ENCODE measurements at places on chromosomes 3 and 15.
A peak's percentile ranks its signal among the peaks of the same experiment; 100 is the strongest.

- DNase-seq: no peak
- H3K4me3 ChIP-seq: no peak overlapping the region
- H3K27ac ChIP-seq: no peak overlapping the region
- peaks cover 16% of the 10 kb centered on the region for H3K27me3 ChIP-seq
- no peaks in the 10 kb centered on the region for H3K4me1 ChIP-seq
These were observed 9.9 kb upstream of the EID1 start for GRCh38 chr15:48868023-48868422.

GRCh38 chr15:48875241-48875960 is 2.5 kb upstream of the EID1 start:
- peaks cover 7% of the 10 kb centered on the region for H3K4me1 ChIP-seq
- no peaks in the 10 kb centered on the region for H3K36me3 ChIP-seq
- H3K27ac ChIP-seq: no peak overlapping the region
- peaks cover 5% of the 10 kb centered on the region for H3K27me3 ChIP-seq

- H3K4me3 ChIP-seq: peak overlapping the region; percentile 71
- H3K27me3 ChIP-seq: no peaks in the 10 kb centered on the region
- H3K4me1 ChIP-seq: peaks cover 36% of the 10 kb centered on the region
- no peaks in the 10 kb centered on the region for H3K36me3 ChIP-seq
- H3K27ac ChIP-seq: peak overlapping the region; percentile 79
- DNase-seq: peak; percentile 36
These were observed 296 bp downstream of the TPRA1 start for GRCh38 chr3:127590282-127590592.

DNA sequence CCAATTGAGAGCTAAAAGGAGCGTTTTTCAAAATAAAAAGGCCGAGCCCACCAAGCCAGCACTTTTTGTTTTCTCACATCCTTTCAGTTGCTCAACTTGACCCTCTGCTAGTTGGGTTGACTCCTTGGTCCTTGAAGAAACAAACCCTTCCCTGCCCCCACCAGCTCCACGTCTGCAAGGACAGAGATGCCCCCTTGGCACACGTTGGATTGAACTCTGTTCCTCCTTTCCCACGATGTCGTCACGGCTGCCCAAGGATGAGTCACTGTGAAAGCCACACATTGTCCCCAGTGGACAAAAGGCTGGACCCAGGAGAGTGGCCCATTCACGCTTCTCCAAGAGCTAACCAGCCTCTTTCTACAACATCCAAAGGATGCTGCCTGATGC is 43.0 kb upstream of the SPATA12 start:
- H3K4me3 ChIP-seq: no peak overlapping the region
- H3K27ac ChIP-seq: no peak overlapping the region
- no peaks in the 10 kb centered on the region for H3K4me1 ChIP-seq
- no peak for DNase-seq
- H3K36me3 ChIP-seq: no peaks in the 10 kb centered on the region

- H3K4me3 ChIP-seq: no peak overlapping the region
- H3K36me3 ChIP-seq: no peaks in the 10 kb centered on the region
- no peaks in the 10 kb centered on the region for H3K4me1 ChIP-seq
- no peak for DNase-seq
- no peak overlapping the region for H3K27ac ChIP-seq
These were observed 433.1 kb upstream of the RBMS3 start for GRCh38 chr3:28847736-28848135.

- H3K27ac ChIP-seq: no peak overlapping the region
- no peak overlapping the region for H3K4me3 ChIP-seq
- H3K36me3 ChIP-seq: no peaks in the 10 kb centered on the region
- no peaks in the 10 kb centered on the region for H3K4me1 ChIP-seq
These were observed 703.0 kb downstream of the PLOD2 start for GRCh38 chr3:145457825-145458552.

GRCh38 chr3:62892951-62893350 is 17.7 kb upstream of the CADPS start:
- H3K4me3 ChIP-seq: no peak overlapping the region
- H3K4me1 ChIP-seq: no peaks in the 10 kb centered on the region
- no peak overlapping the region for H3K27ac ChIP-seq
- no peaks in the 10 kb centered on the region for H3K36me3 ChIP-seq

DNA sequence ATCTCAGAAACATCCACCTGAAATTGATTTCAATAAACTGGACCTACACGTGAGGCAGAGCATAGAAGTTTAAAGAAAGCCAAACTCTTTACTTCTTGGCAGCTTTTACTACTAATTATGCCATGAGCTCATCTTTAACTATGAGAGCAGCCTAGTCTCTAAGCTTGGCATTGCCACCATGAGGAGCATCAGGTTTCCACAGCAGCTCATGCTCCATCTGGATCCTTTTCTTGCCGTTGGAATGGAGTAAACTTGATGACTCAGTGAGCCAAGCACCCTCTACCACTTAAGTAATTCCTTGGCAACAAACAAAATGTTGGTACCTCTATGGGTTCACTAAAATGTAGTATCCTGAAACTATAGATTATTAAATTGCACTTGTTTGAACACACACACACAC is 583.2 kb downstream of the EPHA3 start:
- H3K4me3 ChIP-seq: no peak overlapping the region
- no peaks in the 10 kb centered on the region for H3K36me3 ChIP-seq

DNA sequence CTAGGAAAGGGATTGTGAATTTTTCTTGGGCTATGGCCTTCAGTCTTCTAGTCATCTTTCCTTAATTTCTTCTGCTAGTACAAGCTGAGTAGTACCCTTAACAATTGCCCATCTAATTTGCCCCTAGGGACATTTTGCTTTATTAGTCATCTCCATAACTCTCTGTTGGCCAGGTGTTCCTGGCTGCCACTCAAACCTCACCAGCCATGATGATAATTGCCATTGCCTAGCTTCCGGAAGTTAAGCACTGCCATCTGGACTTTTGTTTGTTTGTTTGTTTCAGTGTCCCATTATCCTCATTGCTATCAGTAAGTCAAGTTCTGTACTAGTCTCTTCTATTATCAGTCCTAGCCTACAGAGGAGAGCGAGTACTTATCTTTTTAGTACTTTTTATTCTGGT is 36.6 kb upstream of the UBL7 start:
- H3K4me3 ChIP-seq: no peak overlapping the region
- no peaks in the 10 kb centered on the region for H3K27me3 ChIP-seq
- H3K36me3 ChIP-seq: no peaks in the 10 kb centered on the region
- H3K4me1 ChIP-seq: no peaks in the 10 kb centered on the region
- H3K27ac ChIP-seq: no peak overlapping the region

DNA sequence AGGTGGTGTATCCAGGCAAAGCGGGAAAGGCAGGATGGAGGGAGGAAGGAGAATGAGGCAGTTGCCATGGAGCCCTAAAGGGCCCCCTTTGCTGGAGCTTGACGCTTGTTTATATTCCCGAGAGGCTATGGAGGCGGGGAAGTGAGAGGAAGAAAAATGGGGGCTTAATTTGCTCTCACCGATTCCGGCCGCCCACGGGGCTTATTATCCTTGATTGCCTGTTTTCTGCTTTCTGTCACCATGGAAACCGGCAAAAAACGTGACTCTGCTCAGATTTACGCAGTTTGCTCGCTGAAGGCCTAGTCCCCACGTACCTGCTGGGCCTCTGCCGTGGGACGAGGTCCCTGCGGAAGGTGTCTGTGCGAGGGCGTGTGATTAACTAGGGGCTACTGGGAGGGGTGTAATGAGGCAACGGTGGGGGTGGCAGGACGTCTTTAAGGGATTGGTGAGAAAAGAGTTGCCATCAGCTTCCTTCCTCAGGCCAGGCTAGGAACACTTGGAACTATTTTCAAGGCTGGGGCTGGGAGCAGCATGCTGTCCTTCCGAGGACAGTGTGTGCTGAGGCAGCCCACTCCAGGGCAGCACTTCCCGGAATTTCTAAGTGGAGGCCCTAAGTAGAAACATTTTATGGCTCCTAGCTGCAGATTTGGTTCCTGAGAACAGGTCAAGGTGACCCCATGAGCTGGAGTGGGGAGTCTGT is 110.8 kb upstream of the NDN start:
- no peaks in the 10 kb centered on the region for H3K27me3 ChIP-seq
- no peak overlapping the region for H3K27ac ChIP-seq
- no peaks in the 10 kb centered on the region for H3K36me3 ChIP-seq
- H3K4me3 ChIP-seq: no peak overlapping the region

GRCh38 chr3:128287216-128287615 is 133.9 kb downstream of the EEFSEC start:
- peaks cover 8% of the 10 kb centered on the region for H3K36me3 ChIP-seq
- no peak for DNase-seq

GRCh38 chr3:45904931-45905330 is 18.6 kb downstream of the CCR9 start:
- H3K27ac ChIP-seq: no peak overlapping the region
- H3K36me3 ChIP-seq: no peaks in the 10 kb centered on the region
- DNase-seq: no peak
- H3K4me3 ChIP-seq: no peak overlapping the region

DNA sequence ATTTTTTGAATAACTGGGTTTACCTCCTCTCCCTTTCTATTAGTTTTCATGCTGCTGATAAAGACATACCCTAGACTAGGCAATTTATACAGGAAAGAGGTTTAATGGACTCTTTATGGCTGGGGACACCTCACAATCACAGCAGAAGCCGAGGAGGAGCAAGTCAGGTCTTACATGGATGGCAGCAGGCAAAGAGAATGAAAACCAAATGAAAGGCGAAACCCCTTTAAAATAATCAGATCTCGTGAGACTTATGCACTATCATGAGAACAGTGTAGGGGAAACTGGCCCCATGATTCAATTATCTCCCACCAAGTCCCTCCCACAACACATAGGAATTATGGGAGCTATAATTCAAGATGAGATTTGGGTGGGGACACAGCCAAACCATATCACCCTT is 2.0 kb upstream of the RSL24D1 start:
- H3K27me3 ChIP-seq: no peaks in the 10 kb centered on the region
- H3K4me1 ChIP-seq: peaks cover 18% of the 10 kb centered on the region
- no peaks in the 10 kb centered on the region for H3K36me3 ChIP-seq
- no peak for DNase-seq

DNA sequence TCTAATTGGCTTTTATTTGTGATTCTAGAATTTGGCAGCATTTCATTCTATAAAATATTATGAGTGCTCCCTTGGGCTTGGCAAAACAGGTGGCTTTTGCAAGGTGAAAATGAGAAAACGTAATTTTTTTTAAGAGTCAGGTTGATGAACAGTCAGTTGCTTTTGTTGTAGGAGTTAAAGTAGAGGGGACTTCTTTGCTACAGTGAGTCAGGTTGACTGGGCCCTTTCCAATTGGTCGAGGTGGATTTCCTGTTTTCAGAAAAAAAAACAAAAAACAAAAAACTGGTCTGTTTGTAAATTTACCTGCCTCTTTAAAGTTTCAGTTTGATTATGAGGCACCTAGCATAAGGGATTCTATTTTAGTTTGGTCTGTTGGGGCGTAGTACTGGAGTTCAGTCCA is 1469.4 kb upstream of the GBE1 start:
- H3K27ac ChIP-seq: no peak overlapping the region
- no peak for DNase-seq
- H3K4me3 ChIP-seq: no peak overlapping the region
- H3K27me3 ChIP-seq: no peaks in the 10 kb centered on the region

GRCh38 chr3:169966951-169967915 is 626 bp downstream of the SEC62 start:
- peak overlapping the region; percentile 92 for H3K27ac ChIP-seq
- peak overlapping the region; percentile 66 for H3K4me3 ChIP-seq
- H3K4me1 ChIP-seq: peaks cover 18% of the 10 kb centered on the region
- H3K36me3 ChIP-seq: no peaks in the 10 kb centered on the region
- no peaks in the 10 kb centered on the region for H3K27me3 ChIP-seq

GRCh38 chr15:67000896-67001295 is 64.5 kb upstream of the SMAD3 start:
- H3K27me3 ChIP-seq: no peaks in the 10 kb centered on the region
- no peak overlapping the region for H3K4me3 ChIP-seq
- DNase-seq: no peak
- no peak overlapping the region for H3K27ac ChIP-seq
- no peaks in the 10 kb centered on the region for H3K36me3 ChIP-seq

- no peak overlapping the region for H3K27ac ChIP-seq
- no peaks in the 10 kb centered on the region for H3K27me3 ChIP-seq
- H3K4me1 ChIP-seq: no peaks in the 10 kb centered on the region
- H3K36me3 ChIP-seq: no peaks in the 10 kb centered on the region
These were observed 1405.3 kb downstream of the SI start for GRCh38 chr3:163672954-163673353.

DNA sequence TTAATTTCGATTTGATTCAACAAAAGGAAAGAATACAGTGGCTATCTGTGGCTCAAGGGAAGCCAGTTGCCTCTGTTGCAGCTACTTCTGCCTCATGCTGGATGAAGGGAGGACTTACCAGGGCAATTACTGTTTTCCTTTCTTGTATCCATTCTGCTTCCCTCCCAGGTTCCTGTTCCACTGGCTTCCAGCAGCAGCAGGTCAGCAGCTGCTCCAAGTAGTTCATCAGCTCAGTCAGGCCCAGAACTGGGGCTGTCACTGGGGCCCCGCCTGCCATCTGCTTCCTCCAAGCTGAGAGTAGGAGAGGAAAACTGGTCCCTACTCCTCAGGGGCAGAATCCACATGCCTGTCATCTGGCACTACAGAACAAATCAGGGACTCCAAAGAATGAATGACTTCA is 48.6 kb upstream of the ULK4 start:
- H3K4me3 ChIP-seq: no peak overlapping the region
- DNase-seq: no peak
- H3K27ac ChIP-seq: no peak overlapping the region
- no peaks in the 10 kb centered on the region for H3K36me3 ChIP-seq

GRCh38 chr15:79396850-79397249 is 35.3 kb upstream of the MINAR1 start:
- no peak overlapping the region for H3K4me3 ChIP-seq
- no peak overlapping the region for H3K27ac ChIP-seq
- DNase-seq: no peak
- H3K4me1 ChIP-seq: no peaks in the 10 kb centered on the region
- no peaks in the 10 kb centered on the region for H3K27me3 ChIP-seq

DNA sequence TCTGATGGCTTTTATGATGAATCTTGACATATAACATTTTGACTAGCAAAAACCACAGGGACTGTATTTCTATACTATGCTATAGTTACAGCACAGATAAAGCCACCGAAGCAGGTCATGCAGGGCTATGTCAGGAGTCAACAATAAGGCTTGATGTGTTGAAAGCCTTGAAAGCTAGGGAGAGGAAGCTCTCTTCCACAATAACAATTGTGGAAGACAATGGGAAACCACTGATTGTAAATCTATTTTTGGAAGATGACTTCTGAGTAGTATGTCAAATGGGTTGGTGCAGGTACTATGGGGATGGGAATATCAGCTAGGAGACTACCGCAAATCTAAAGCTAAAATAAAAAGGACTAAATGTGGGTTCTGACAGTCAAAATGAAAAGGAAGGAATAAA is 4.0 kb upstream of the AQR start:
- no peak overlapping the region for H3K4me3 ChIP-seq
- H3K27me3 ChIP-seq: no peaks in the 10 kb centered on the region
- peaks cover 15% of the 10 kb centered on the region for H3K4me1 ChIP-seq
- DNase-seq: no peak

DNA sequence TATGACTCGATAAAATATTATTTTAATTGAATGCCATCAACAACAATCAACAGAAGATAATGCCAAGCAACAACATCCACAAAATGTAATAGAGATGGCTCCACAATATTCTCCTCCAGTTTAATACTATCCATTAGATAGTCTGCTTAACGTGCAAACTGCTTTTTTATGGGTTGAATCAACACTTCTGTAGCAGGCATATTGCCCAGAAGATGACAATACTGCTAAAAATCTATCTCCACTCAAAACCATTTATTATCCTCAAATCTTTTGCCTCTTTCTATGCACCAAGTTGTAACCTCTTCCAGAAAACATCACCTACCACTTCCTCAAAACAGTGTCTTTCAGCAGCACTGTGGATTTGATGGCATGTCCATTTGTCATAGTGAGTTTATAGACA is 295.7 kb upstream of the LMCD1 start:
- H3K4me3 ChIP-seq: no peak overlapping the region
- no peak overlapping the region for H3K27ac ChIP-seq
- H3K27me3 ChIP-seq: no peaks in the 10 kb centered on the region
- no peak for DNase-seq
- H3K4me1 ChIP-seq: no peaks in the 10 kb centered on the region
- no peaks in the 10 kb centered on the region for H3K36me3 ChIP-seq

All from CD4-positive, alpha-beta T cell (primary cell).